ENCODE measurements at places on chromosomes 6 and 20. TPM values are rescaled to one million over a fixed set of nuclear protein-coding genes. Genes with fewer than 3 reads are reported as not detected.
A peak's percentile ranks its signal among the peaks of the same experiment; 100 is the strongest.

DNA sequence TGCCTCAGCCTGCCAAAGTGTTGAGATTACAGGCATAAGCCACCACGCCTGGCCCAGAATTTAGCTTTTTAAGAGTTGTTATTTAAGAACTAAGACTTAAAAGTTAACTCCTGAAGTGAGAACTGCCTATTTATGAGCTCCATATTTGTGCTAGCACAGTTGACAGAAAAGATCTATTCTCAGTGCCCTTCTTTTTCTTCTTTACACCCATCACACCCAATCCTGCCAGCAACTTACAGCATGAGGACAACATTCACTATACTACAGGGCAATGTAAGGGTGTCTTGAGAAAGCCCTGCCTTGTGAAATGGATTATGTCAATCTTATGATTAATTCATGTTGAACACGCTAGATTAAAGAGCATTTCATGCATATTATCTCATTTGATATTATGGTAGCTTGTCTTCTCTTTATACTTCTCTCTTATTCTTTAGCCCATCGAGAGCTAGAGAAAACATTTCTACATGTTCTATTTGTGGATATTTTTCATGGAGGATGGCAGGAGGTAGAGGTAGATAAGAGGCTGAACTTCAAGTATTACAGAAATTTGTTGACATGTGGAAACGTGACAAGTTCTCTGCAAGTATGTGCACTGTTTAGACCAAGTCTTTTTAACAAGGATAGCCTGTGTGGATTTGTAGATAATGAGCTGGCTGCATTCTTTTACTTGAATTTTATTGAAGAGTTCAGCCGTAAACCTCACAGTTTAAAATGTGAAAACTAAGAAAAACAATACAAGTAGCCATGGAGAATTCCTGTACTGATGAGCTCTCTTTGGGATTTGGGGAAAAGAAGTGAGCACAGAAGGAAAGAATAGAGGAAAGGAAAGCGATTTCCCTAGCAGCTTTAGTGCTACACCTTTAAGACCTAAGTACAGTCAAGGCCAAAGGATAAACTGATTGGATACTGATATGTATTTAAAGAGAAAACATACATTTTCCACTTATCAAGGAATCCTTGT is 212.2 kb downstream of the ARHGAP18 start:
- peaks cover 34% of the 10 kb centered on the region for H3K4me1 ChIP-seq
- H3K4me3 ChIP-seq = no peak overlapping the region
- H3K27me3 ChIP-seq = no peaks in the 10 kb centered on the region

DNA sequence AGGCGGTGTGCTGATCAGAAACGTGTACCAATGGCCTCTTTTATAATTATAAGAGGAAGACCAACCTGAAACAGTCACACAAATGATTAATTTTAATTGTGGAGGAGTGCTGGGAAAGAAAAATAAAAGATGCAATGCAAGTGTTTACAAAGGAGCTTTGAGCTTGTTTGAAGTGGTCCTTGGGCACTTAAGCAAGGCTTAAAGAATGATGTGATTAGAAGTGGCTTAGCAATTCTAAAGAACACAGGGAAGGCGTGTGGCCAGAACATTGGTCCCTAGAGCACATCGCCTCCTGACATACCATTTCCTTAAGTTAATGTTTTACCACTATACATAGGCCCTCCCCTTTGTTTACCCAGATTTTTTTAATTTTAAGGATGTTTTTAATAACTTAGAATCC is 26.1 kb downstream of the PTPN1 start:
- H3K4me3 ChIP-seq = no peak overlapping the region
- H3K27ac ChIP-seq = no peak overlapping the region
- H3K4me1 ChIP-seq = peaks cover 48% of the 10 kb centered on the region
- H3K36me3 ChIP-seq = peaks cover 27% of the 10 kb centered on the region

- H3K27me3 ChIP-seq = peaks cover 5% of the 10 kb centered on the region
- no peaks in the 10 kb centered on the region for H3K4me1 ChIP-seq
- H3K36me3 ChIP-seq = no peaks in the 10 kb centered on the region
- no peak overlapping the region for H3K4me3 ChIP-seq
- DNase-seq = no peak
Observed at GRCh38 chr6:12976366-12976765, 259.8 kb downstream of the PHACTR1 start.

DNA sequence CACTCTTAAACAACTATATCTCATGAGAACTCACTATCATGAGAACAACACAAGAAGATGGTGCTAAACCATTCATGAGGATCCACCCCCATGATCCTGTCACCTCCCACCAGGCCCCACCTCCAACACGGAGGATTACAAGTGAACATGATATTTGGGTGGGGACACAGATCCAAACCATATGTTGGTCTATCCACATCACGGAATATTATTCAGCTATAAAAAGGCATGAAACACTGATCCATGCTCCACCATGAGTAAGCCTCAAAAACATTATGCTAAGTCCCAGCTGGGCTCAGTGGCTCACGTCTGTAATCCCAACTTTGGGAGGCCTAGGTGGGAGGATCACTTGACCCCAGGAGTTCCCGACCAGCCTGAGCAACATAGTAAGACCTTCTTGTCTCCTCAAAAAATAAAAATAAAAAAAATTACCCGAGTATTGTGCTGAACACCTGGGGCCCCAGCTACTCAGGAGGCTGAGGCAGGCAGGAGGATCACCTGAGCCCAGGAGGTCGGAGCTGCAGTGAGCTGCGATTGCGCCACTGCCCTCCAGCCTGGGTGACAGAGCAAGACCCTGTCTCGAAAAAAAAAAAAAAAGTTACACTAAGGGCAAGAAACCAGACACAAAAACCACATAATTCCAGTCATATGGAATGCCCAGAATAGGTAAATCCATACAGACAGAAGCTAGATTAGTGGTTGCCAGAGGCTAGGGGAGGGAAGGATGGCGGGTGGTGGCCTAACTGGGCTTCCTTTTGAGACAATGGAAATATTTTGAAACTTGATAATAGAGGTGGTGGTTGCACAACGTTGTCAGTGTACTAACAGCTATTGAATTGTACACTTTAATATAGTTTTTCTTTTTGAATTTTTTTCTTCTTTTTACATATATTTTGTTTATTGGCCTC is 43.1 kb downstream of the ZNF217 start:
- no peaks in the 10 kb centered on the region for H3K4me1 ChIP-seq
- no peaks in the 10 kb centered on the region for H3K36me3 ChIP-seq
- no peak for DNase-seq
- no peak overlapping the region for H3K4me3 ChIP-seq

DNA sequence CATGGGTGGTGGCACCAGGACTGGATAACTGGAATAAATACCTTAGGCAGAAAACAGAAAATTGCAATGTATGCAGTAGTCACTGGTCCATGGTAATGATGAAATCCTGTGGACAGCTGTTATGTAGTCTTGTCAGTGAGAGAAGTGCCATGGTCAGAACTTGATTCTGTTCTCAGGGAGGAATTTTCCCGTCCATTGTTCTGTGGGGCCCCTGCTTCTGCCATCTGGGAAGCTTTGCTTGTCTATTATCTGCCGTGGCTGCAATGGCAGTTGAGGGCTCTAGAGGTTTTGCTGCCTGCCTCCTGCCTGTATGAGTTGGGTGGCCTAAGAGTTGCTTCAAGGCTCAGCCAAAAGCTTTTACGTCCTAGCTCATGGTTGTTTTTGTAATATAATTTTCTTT is 126.8 kb upstream of the SLC35B3 start:
- H3K27ac ChIP-seq = no peak overlapping the region
- H3K36me3 ChIP-seq = no peaks in the 10 kb centered on the region
- no peak overlapping the region for H3K4me3 ChIP-seq
- no peak for DNase-seq

CRISP3 gene
- not detected for total RNA-seq

PRND gene
- total RNA-seq = not detected

- H3K36me3 ChIP-seq = no peaks in the 10 kb centered on the region
- no peak for DNase-seq
- no peaks in the 10 kb centered on the region for H3K4me1 ChIP-seq
- H3K27me3 ChIP-seq = peaks cover 2% of the 10 kb centered on the region
- no peak overlapping the region for H3K27ac ChIP-seq
Observed at GRCh38 chr6:119627908-119628669, 278.5 kb upstream of the MAN1A1 start.

GJA10 gene
- 3.5 TPM for total RNA-seq

GRCh38 chr6:146785001-146785585 is 186.3 kb downstream of the ADGB start:
- H3K36me3 ChIP-seq = no peaks in the 10 kb centered on the region
- H3K4me3 ChIP-seq = no peak overlapping the region
- DNase-seq = peak; percentile 26

GRCh38 chr6:149903938-149904611 is 6.2 kb upstream of the RAET1E start:
- no peak overlapping the region for H3K27ac ChIP-seq
- peaks cover 14% of the 10 kb centered on the region for H3K27me3 ChIP-seq
- H3K36me3 ChIP-seq = peaks cover 2% of the 10 kb centered on the region
- no peak overlapping the region for H3K4me3 ChIP-seq
- H3K4me1 ChIP-seq = no peaks in the 10 kb centered on the region
- peak; percentile 8 for DNase-seq

GRCh38 chr20:44646641-44647274 is 4.7 kb downstream of the ADA start:
- peak; percentile 42 for DNase-seq
- peaks cover 22% of the 10 kb centered on the region for H3K36me3 ChIP-seq
- no peaks in the 10 kb centered on the region for H3K27me3 ChIP-seq

GRCh38 chr20:37673444-37673843 is 20.4 kb upstream of the CTNNBL1 start:
- DNase-seq = no peak
- H3K4me3 ChIP-seq = no peak overlapping the region
- H3K36me3 ChIP-seq = no peaks in the 10 kb centered on the region
- H3K27me3 ChIP-seq = peaks cover 16% of the 10 kb centered on the region

- H3K27me3 ChIP-seq = no peaks in the 10 kb centered on the region
- H3K36me3 ChIP-seq = peaks cover 11% of the 10 kb centered on the region
- H3K27ac ChIP-seq = peak overlapping the region; percentile 90
- DNase-seq = no peak
- H3K4me1 ChIP-seq = peaks cover 83% of the 10 kb centered on the region
Observed at GRCh38 chr6:149033454-149033853, 284.1 kb upstream of the TAB2 start.

GCM1 gene
- 0.10 TPM for total RNA-seq

GRCh38 chr6:112827793-112828192 is 480.7 kb downstream of the RFPL4B start:
- no peaks in the 10 kb centered on the region for H3K36me3 ChIP-seq
- H3K27me3 ChIP-seq = no peaks in the 10 kb centered on the region
- H3K27ac ChIP-seq = no peak overlapping the region
- no peaks in the 10 kb centered on the region for H3K4me1 ChIP-seq

- H3K27me3 ChIP-seq = peaks cover 35% of the 10 kb centered on the region
- DNase-seq = no peak
- no peak overlapping the region for H3K27ac ChIP-seq
- no peak overlapping the region for H3K4me3 ChIP-seq
- H3K36me3 ChIP-seq = no peaks in the 10 kb centered on the region
- no peaks in the 10 kb centered on the region for H3K4me1 ChIP-seq
Observed at GRCh38 chr20:1992359-1993110, 1.3 kb downstream of the PDYN start.

EDN1 gene
- not detected for total RNA-seq

TCF15 gene
- not detected for total RNA-seq

DNA sequence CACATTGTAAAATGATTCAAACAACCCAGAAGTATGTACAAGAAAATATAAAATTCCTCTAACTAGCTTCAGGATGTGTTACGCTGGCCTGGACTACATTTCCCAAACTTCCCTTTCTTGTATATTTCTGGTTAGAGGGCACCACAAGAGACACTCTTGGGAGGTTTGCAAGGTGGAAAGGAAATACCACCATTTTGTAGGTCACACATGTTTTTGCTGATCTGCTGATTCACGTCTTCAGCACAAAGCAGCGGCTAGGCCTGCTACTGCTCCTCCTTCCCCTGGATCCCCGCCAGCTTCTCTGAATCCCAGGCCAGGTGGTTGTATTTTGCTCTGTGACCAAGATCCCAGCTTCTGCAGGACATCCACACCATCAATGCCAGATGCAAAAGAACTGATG is 104.2 kb downstream of the AGPAT4 start:
- H3K4me1 ChIP-seq = peaks cover 11% of the 10 kb centered on the region
- peaks cover 16% of the 10 kb centered on the region for H3K36me3 ChIP-seq
- no peaks in the 10 kb centered on the region for H3K27me3 ChIP-seq
- H3K27ac ChIP-seq = no peak overlapping the region
- H3K4me3 ChIP-seq = no peak overlapping the region

- no peak overlapping the region for H3K27ac ChIP-seq
Observed at GRCh38 chr20:47544852-47545251, 43.2 kb downstream of the NCOA3 start.

RIPOR3 gene
- total RNA-seq = not detected

DNA sequence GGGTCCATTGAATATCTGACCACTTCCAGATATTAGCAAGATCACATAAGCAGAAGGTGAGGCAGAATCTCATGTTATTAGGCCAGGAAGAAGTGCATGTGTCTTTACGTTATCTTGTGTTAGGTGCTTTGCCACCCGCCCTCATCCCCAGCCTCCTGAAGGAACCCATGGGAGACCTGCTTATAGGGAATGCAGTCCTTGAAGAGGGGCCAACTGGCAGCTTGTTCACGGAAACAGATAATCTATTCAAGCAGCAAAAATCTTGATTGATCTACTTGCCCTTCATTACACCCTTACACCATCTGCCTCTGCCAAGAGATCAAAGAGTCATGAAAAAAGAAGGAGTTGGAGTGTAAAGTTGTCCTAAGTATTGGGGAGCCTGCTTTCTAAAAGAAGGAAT is 576.4 kb downstream of the HTR1B start:
- DNase-seq = no peak
- H3K4me3 ChIP-seq = no peak overlapping the region
- no peaks in the 10 kb centered on the region for H3K27me3 ChIP-seq
- no peaks in the 10 kb centered on the region for H3K36me3 ChIP-seq
- H3K27ac ChIP-seq = no peak overlapping the region

LGSN gene
- total RNA-seq = 0.15 TPM

- H3K4me1 ChIP-seq = peaks cover 51% of the 10 kb centered on the region
- H3K27ac ChIP-seq = no peak overlapping the region
- no peak for DNase-seq
- H3K27me3 ChIP-seq = no peaks in the 10 kb centered on the region
- H3K4me3 ChIP-seq = no peak overlapping the region
Observed at GRCh38 chr20:3996399-3996798, 19.0 kb downstream of the RNF24 start.

TMEM151B gene
- total RNA-seq = not detected

ADGB gene
- total RNA-seq = not detected

RCAN2 gene
- 2.8 TPM for total RNA-seq

DNA sequence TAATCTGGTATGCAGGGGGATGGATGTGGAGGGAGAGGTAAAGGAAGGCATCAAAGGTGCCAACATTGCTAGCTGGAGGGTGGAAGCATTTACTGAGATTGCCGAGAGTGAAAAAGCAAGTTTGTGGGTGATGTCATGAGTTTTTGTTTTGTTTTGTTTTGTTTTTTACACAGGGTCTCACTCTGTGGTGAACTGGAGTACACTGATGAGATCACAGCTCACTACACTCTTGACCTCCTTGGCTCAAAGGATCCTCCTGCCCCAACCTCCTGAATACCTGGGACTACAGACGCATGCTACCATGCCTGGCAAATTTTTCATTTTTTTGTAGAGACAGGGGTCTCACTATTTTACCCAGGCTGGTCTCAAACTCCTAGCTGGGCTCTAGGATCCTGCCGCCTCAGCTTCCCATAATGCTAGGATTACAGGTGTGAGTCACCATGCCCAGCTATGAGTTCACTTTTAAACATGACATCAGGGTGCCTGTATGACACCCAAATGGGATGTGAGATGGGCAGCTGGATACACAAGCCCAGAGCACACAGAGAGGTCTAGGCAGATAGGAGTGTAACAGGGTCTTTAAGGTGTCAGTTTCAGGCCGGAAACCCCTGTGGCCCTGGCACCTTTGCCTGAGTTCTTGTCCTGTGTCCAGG is 35.1 kb upstream of the HMGA1 start:
- H3K4me1 ChIP-seq = peaks cover under 1% of the 10 kb centered on the region
- no peak overlapping the region for H3K4me3 ChIP-seq
- no peaks in the 10 kb centered on the region for H3K36me3 ChIP-seq
- peaks cover 5% of the 10 kb centered on the region for H3K27me3 ChIP-seq
- no peak for DNase-seq
- H3K27ac ChIP-seq = no peak overlapping the region
